Central memory CD4-positive, alpha-beta T cell (primary cell): ENCODE measurements at places on chromosomes 1 and 21.

- DNase-seq: no peak
These were observed 14.2 kb upstream of the SRSF4 start for GRCh38 chr1:29195881-29196291.

GRCh38 chr1:23936481-23937176 lies 23.0 kb upstream of the PNRC2 start:
- no peak for DNase-seq

GRCh38 chr1:22250724-22251123 lies 107.8 kb upstream of the WNT4 start:
- DNase-seq: no peak

DNA sequence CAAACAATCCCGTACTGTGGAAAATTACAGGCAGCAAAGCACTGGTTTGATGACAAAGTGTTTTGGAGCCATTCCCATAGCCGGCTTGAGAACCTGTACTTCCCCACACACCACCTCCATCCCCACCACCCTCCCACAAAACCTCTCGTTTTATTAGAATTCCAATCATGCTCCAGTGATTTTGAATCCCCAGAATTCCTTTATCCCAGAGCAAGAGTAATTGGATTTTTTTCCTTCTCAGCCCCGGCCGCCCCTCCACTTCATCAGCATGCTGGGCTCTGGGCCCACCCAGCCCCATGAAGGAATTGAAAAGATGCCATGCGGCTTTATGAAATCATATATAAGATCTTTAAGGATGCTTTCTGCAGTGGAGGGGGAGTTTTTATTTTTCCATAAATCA lies 136.6 kb downstream of the OMA1 start:
- DNase-seq: no peak

DNA sequence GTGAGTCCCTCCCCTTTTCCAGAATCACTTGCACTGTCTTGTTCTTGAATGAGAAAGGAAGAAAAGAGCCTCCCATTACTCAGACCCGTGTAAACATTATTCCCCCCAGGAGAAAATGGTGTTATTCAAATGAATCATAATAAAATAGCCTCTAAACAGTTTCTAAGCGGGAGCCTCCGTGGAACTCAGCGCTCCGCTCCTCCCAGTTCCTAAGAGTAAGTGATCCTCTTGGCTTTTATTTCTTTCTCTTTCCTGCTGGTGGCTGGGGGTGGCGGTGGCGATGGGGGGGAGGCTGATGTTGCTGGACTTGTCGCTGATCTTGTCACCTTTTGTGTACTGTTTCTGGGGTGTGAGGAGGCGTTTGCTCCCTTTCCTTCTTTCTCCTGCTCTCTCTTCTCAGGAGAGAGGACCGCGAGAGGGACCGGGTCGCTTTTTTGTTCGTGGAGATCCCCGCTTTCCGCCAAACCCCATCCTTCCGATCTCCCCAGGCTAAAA lies 781 bp downstream of the PROX1 start:
- DNase-seq: no peak

GRCh38 chr1:76313304-76313703 lies 238.8 kb downstream of the ST6GALNAC3 start:
- DNase-seq: no peak

- no peak for DNase-seq
These were observed 15.6 kb upstream of the C1orf174 start for GRCh38 chr1:3915551-3916121.

DNA sequence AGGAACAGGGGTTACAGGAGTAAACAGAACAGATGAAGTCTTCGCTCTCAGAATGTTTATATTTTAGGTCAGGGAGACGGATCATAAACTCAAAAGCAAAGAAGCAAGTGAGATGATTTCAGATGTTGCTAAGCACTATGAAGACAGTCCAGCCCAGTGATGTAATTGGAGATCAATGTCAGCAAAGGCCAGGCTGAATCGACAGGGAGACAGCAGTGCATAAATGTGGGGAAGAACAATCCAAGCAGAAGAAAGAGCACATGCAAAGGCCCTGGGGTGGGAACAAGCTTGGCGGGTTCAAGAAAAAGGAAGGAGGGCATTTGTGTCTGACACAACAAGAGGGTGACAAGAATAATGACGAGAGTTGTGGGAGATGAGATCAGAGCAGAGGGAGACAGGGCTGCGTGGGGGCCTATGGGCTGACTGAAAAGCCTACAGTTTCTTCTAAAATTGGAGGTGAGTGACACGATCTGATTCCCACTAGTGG lies 47.0 kb downstream of the TAS1R2 start:
- DNase-seq: no peak

DNA sequence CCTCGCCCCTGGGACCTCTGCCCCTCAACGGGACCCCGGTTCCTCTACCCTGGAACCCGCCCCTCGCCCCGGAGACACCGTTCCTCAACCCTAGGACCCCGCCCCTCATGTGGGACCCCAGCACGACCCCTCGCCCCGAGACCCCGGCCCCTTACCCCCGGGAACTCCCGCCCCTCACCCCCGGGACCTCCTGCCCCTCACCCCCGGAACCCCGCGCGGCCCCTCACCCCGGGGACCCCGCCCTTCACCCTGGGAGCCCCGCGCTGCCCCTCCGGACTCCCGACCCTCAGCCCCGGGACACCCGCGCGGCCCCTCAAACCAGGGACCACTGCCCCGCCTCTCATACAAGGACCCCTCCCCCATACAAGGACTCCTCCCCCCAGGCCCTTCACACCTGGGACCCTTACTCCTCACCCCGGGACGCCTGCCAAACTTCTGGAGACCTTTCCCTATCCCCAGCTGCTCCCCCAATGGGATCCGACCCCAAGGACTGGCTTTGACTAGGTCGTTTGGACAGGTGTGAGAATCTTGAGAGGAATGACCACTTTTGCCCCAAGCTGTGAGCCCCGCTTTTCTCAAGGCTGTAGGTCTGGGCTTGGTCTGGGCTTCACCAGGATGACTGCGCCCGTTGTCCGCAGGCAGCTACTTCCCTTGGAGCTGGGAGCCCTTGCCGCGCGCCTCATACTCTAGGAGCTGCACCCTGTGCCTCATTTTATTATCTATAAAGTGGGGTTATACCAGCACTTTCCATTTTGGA lies 843 bp downstream of the DIP2A start:
- DNase-seq: no peak

DNA sequence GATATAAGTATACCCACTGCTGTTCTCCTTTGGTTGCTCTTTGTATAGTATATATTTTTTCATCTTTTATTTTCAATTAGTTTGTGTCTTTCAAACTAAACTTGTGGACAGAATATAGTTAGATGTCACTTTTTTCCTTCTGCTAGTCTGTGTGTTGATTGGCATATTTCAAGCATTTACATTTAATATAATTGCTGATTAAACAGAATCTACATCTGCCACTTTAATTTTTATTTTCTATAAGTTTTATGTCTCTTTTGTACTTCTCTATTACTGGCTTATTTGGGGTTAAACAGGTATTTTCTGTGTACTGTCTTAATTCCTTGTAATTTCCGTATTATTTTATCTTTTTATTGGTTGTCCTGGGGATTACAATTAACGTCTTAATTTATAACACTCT lies 74.4 kb upstream of the CHODL start:
- no peak for DNase-seq

- DNase-seq: no peak
These were observed 107.1 kb downstream of the SPSB1 start for GRCh38 chr1:9399510-9400424.

DNA sequence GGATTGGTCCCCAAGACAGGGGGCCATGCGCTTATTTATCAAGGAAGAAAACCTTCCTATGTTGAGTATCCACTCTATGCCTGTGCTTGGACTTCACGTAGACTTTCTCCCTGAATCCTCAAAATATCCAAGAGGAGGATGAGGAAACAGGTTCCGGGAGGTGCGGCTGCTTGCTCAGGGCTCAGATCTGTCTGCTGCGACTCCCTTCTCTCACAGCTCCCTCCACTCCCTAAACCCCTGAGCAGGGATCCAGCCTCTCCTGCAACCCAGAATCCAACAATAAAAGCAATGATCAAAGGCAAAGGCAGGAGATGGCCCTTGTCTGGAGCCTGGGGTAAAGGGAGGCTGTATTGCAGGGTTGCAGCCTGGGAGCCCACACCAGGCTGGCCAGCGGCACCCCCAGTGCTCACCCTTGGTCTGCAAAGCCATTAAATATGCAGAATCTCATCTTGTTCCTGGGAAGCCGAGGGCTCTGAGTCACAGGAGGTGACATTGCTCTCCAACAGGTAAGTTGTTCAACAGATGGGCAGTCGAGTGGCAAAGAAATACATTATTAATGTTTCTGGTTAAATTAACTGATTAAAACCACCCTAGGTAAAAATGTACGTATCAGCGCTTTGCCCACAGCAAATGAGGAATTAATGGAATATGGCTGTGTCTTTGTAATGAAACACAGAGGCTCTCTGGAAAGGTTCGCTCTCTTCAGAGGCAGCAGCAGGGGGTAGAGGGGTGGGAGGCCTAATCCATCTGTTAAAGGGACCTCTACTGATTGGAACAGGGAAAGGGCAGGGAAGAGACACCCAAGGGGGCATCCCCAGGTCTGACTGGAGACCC lies 111.5 kb downstream of the GRIK3 start:
- no peak for DNase-seq

DNA sequence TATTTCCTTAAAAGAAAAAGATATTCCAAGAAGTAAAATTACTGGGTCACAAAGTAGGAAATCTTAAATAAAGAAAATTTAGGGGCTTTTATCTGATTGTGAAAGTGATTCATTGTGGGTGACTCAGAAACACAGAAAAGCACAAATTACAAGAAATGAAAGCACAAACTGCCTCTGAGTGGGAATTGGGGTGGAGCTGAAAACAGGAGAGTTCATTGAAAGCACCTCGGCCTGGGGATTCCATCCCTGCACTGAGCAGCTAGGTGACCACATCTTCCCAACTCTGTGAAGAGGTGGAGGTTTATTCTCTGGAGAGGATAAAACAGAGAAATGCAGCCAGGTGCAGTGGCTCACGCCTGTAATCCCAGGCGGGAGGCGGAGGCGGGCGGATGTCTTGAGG lies 7.4 kb downstream of the GJA4 start:
- DNase-seq: no peak
